ENCODE measurements at places on chromosomes 4 and X. TPM values are rescaled to one million over a fixed set of nuclear protein-coding genes. Genes with fewer than 3 reads are reported as not detected.

GRCh38 chr4:158253350-158253980 is 43.2 kb downstream of the TMEM144 start:
- DNase-seq: peak; percentile 71

GRCh38 chr4:43286137-43286536 is 393.6 kb downstream of the GRXCR1 start:
- DNase-seq: no peak

DNA sequence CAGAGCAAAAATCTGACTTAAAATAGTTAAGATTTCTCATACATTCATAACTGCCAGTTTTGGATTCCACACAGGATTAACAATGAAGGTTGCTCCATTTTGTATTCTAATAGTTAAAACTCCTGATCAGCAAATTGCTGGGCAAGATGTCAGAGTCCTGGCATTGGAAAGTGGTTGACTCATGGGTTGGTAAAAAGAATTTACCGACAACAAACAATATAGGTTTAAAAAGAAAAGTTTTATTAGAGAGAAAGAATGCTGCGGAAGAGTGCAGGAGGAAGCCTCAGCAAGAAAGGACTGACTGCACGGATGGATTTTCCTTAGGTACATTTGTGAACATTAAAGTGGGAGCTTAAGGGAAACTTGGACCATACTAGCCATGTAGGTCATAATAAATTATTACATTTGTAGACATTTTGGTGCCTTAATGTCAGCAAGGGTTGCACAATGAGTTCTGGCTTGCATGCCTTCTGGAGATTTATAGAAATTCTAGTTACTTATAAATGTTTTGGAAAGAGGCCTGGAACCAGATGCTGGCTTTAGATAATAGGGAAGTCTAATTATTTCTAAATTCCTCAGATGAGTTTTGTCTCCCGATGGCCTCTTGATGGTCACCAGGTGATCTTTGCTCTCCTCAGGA is 25.4 kb upstream of the IL2 start:
- DNase-seq: no peak

- no peak for DNase-seq
Observed at GRCh38 chr4:127134490-127134889, 498.3 kb upstream of the INTU start.

GRCh38 chrX:154029439-154029838 is 9.7 kb upstream of the IRAK1 start:
- DNase-seq: no peak

DNA sequence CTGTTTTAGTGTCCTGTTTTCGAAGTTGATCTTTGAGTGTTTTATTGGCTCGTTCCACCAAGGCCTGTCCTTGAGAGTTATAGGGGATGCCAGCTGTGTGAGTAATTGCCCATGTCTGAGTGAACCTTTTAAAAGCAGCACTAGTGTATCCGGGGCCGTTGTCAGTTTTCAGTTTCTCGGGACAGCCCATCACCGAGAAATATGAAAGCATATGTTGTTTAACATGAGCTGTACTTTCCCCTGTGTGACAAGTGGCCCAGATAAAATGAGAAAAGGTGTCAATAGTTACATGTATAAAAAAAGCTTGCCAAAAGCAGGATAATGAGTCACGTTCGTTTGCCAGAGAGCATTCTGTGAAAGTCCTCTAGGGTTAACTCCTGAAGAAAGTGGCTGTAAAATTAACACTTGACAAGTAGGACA is 48.6 kb upstream of the RASSF6 start:
- no peak for DNase-seq

GRCh38 chr4:166839615-166840251 is 394.6 kb downstream of the SPOCK3 start:
- DNase-seq: no peak

DNA sequence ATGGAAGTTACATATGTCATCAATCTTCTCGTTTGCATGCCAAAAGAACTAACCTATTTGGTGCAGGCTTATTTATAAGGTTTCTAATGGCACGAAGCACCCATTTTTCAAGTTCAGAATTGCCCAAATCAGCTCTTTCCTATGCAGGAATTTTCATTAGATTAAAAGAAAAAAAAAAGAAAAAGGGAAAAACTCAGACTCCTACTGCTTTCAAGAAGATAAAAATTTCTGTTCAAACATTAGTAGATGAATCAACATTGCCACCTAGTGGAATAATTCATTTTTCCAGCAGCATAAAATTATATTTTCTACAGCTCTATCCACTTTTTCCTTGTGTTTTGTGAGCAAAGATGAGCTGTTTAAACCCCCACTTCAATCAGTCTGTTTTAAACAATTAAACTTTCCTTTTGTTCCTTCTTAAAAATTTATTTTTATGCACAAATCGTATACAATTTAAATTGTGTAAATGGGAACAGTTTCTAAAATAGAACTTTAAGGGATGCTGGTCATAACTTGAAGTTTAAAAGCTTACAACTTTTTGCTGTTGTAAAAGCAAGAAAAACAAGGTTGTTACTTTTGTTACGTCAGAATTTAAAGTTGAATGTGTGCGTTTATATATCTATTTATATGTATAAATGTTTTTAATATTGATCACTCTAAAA is 309.9 kb downstream of the ARAP2 start:
- peak; percentile 14 for DNase-seq

- no peak for DNase-seq
Observed at GRCh38 chr4:81684352-81684751, 212.6 kb upstream of the RASGEF1B start.

- DNase-seq: no peak
Observed at GRCh38 chrX:144849141-144849540, 398.2 kb upstream of the SPANXN1 start.

- no peak for DNase-seq
Observed at GRCh38 chrX:7904562-7904961, 22.7 kb downstream of the PNPLA4 start.

SEPTIN6 gene
- 22.2 TPM for total RNA-seq

MAGEA6 gene
- not detected for total RNA-seq

PAGE4 gene
- total RNA-seq: not detected

TMEM255A gene
- not detected for total RNA-seq

CLDN22 gene
- total RNA-seq: not detected

STK32B gene
- total RNA-seq: 7.8 TPM

LRCH2 gene
- total RNA-seq: 4.7 TPM

CXorf65 gene
- total RNA-seq: not detected

GK gene
- 7.7 TPM for total RNA-seq

DACH2 gene
- total RNA-seq: not detected
